Stimulated activated CD8-positive, alpha-beta memory T cell treated with anti-CD3 and anti-CD28 coated beads, Interleukin-7, amount 100 ng/mL, for 24 hours (primary cell): ENCODE measurements at places on chromosomes 7 and 10.
A peak's percentile ranks its signal among the peaks of the same experiment; 100 is the strongest.

- DNase-seq, result no peak
Measured at GRCh38 chr7:16905300-16906044, 23.7 kb upstream of the AGR3 start.

GRCh38 chr10:95408983-95409873, 118.4 kb upstream of the PDLIM1 start:
- DNase-seq, result no peak

- DNase-seq, result no peak
Measured at GRCh38 chr10:19891429-19891828, 75.2 kb downstream of the PLXDC2 start.

GRCh38 chr7:100693312-100694097, 545 bp downstream of the GIGYF1 start:
- DNase-seq, result no peak

- no peak for DNase-seq
Measured at GRCh38 chr7:80611353-80611752, 27.1 kb upstream of the CD36 start.

- no peak for DNase-seq
Measured at GRCh38 chr10:29119374-29119773, 169.5 kb upstream of the LYZL1 start.

- no peak for DNase-seq
Measured at GRCh38 chr7:148474481-148475025, 116.0 kb upstream of the C7orf33 start.

- DNase-seq, result no peak
Measured at GRCh38 chr10:63273577-63273976, 140.4 kb downstream of the NRBF2 start.

DNA sequence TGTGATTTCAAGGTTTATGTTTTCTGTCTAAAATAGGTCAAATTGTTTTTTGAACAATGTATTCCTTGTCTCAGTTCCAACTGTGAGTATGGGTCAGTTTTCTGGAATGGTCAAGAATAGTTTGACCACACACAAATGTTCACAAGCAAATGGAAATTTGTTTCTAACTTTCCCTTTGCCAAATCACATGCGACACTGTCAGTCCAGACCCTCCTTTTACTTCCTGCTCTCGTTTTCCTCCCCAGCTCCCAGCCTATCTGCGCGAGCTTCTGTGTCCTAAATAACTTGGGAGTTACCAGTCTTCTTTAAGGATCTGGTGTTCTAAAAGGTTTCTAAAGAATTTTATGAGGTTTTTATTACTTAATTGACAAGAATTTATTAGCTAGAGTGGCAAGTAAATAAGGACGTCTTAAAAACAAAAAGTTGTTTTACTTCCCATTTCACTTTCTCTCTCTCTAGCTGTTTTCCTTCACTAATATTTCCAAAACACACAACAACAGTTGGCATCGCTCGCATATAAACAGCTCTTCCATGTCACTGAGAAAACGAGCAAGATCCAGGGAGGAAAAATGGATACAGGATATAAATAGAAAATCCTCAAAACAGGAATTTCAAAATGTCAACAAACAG, 266.1 kb upstream of the KLF6 start:
- no peak for DNase-seq

DNA sequence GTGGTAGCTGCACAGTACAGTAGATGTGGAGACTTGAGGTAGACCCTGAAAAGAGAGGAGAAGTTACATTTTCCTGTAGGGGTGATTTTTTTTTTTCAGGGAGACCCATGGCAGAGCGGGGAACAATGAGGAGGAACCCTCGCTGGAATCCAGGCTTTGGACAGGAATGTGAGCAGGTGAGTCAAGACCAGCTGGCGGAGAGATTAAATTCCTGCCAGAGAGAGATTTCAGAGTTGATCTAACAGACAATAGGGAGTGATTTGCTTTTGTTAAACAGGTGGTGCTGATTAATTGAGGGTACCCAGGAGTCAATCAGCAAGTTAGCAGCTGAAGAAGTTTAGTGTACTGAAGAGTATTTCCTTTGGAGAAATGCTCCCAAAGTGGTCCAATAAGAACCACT, 41.6 kb upstream of the MINDY3 start:
- no peak for DNase-seq

GRCh38 chr7:79199266-79199665, 254.2 kb downstream of the MAGI2 start:
- DNase-seq, result no peak

DNA sequence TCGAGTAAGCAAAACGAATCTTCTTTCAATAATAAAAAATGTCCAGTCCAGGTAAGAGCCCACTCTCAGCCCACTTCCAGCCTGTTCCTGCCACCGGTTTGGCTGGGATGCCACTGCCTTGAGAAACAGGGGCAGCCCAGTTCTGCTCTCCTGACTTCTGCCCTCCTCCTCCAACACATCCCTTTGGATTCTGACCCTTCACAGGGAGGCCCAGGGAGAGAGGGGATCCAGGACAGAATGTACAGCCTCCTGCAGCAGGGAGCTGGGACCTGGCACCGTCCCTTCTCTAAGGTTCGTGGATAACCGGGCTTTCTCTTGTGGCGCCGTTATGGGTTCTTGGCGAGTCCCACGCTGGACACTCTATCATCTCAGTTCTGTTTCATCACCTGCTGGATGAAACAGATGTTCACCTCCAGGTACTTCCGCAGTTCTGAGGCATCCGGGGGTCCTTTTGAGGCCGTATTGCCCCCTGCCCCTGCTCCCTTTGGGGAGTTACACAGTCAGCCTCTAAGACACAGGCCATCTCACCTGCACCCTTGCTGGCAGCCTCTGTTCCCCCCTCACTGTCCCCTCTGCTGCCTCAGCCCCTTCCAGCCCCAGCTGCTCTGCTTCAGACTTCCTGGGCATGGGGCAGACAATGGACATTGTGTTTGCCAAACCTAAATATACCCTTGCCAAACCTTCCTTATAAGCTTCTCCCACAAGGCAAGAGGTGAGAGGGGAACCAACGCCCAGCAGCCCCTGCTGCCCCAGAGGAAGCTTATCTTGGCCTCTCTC, 203.8 kb upstream of the ZMIZ1 start:
- DNase-seq, result no peak

DNA sequence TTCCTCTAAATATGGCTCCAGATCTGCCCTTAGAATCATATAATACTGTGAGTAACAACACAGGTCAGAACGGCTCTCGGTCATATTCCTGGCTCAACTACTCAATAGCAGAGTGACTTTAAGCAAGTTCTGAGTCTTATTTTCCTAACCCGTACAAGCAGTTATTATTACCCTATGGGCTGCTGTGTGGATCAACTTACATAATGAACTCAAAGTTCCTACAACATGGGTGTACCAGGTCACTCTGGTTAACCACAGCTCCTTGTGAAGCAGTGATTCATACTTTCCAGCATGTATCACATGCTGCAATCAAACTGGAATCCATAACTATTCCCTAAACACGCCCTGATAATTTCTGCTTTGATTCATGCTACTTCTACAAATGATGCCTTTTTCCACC, 107.3 kb downstream of the LRRN3 start:
- DNase-seq, result no peak

DNA sequence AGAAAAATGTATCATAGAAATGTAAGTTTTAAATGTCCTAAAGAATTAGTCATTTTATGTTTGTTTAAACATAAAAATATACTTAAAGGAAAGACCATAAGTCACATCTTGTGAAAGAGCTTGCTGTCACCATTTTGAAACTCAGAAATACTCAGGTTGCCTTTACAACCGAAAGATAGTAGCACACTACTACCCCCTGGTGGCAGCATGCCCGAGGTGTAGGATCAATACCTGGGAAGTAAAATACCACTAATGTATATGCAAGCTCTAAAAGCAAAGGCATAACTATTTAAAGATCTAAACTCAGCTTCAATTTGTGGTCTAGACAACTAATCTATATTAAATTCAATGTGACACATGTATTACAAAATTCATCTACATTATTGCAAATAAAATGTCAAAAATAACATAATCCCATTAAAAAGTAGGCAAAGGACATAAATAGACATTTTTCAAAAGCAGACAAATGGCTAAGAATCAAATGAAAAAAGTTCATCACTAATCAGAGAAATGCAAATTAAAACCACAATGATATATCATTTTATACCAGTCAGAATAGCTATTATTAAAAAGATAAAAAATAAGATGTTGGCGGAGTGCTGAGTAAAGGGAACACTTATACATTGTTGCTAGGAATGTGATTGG, 47.7 kb upstream of the FGL2 start:
- peak; percentile 89 for DNase-seq

GRCh38 chr7:101133621-101134398, 6.9 kb downstream of the SERPINE1 start:
- DNase-seq, result no peak

- DNase-seq, result peak; percentile 21
Measured at GRCh38 chr7:98420966-98421612, 20.2 kb upstream of the BAIAP2L1 start.

- no peak for DNase-seq
Measured at GRCh38 chr7:107045980-107046379, 1.5 kb downstream of the PRKAR2B start.

DNA sequence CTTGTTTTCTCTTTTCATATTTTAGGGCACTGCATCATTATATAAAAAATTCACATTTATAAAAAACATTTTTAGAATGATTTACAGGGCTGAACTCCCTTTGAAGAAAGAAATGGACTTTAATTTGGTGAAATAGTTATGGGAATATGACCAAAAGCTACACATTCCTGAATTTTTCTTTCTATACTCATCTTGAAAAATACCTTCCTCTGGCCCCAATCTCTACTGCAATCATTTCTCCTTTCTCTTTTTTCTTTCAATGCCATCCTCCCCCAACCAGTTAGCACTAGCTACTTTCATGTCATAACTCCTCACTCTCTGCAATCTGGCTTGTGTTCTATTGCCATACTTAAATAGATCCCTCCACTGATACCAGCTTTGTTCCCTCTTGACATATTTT, 6.2 kb downstream of the WNT8B start:
- no peak for DNase-seq

GRCh38 chr7:158373476-158374133, 214.0 kb downstream of the PTPRN2 start:
- no peak for DNase-seq

DNA sequence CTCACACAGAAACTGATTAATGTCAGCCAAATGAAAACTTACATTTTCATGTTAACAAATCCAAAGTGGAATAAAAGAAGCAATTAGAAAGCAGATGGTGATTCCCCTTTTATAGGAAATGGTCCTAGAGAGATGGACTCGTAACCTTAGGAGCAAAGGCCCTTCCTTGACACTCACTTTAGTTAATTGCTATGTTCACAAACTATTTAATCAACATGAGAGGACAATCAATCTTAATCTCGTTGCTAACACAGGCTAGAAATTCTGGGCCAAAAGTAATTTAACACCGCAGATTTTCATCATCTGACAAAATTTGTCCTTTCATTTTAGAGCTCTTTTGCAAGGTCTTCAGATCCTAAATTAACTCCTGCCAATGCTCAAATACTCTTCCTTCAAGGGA, 64.0 kb upstream of the DNAJB12 start:
- no peak for DNase-seq

- DNase-seq, result no peak
Measured at GRCh38 chr7:158362001-158362400, 225.6 kb downstream of the PTPRN2 start.

DNA sequence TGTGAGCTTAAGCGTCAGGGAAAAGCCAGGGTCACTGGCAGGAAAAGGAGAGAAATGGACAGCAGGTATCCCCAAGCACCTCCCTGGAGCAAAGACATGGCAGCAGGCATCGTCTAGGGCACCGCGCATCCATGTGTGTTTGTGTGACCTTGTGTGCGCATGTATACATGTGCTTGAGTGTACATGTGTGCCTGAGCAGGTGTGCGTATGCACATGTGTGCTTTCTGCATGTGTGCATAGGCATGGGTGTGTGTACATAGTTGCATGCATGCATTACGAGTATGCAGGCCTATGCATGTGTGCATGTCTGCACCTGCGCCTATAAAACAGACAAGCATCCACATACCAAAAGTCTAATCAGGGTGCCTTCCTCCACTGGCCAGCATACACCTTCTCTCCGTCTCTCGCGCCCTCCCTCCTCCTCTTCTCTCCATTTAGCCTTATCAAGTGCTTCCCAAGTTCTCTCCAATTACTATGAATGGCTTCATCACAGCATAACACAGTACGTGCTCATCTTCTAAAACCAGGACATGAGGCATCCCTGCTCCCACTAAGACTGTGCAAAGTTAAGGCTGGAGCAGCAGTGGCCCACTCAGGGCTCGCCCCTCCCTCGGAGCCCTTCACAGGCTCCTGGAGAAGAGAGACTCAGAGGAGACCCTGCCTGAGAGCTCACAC, 30.6 kb downstream of the RASGEF1A start:
- DNase-seq, result no peak

DNA sequence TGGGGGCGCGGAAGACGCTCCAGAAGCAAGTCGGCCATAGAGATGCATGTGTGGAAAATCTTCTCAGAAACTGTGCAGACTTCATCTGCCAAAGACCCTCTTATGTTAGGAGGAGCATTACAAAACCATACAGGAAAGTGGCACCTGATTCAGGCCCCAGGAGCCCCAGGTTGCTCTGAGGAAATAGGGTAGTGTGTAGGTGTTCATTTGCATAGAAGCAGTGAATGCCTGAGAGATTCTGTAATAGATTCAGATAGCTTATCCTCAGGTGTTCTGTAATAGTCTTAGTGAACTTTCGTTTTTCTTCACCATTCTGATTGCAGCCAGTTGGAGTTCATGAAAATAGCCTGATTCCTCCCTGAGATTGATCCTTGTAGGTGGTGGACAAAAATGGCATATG, 106.4 kb upstream of the GJD4 start:
- DNase-seq, result no peak

DNA sequence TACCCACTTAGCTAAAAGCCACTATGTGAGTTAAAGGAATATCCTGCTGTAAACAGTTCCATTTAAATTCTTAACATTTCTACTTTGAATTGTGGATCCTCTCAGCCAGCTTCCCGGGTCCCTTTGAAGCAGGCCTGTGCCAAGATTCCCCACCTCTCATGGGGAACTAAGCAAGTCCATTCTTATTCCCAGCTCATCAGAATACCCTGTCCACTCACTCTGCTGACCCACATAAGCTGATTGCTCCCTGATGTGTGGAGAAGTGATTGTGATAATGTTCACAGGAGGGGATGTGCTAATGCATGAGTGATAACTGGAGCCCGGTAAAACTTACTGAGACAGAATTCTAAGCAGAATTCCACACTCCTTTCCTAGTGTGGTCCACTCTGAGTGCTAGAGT, 709.7 kb downstream of the CNTNAP2 start:
- no peak for DNase-seq

DNA sequence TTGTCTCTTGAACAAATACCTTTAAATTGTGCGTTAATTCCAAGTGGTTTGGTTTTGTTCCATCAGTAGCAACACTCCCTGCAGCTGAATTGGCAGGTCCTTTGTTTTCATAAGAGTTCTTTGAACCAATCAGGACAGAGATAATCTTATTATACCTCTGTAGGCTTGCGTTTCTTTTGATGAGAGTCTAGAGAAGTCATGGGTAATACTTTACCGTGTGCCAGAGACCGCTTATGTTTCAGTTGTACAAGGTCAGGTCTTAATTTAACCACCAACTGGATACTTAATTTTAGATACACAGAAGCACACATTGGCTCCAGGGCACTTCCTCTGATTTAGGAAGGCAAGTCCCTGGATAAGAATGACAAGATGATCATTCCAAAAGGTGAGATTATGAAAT, at the start of gene ASB15:
TSS of gene ASB15 (plus strand) at position 292 of the 400 bp plus-strand sequence. CDS start 12,682 bp downstream, outside the sequence.
- DNase-seq, result no peak

GRCh38 chr10:3835770-3836169, 50.8 kb upstream of the KLF6 start:
- no peak for DNase-seq
